ENCODE measurements at places on chromosomes 1 and 21.

DNA sequence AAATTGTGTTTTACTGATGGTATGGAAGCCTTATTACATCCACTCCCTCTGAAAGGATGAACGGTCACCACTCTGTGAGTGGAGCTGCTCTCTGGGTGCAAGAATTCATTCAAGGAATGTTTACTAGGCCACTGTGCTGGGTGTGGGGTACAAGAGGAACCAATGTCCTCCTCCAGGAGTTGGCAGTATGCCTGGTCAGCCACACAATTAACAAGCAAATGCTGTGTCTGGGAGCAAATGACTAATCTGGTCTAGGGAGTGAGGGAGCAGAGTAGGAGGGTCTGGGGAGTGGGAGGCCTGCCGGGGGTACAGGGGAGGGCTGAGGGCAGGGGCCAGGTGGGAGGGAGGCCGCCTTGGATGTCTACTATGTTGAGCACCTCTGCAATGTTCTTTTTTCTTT lies 27.2 kb upstream of the TDRD10 start:
- DNase-seq = peak; percentile 66

DNA sequence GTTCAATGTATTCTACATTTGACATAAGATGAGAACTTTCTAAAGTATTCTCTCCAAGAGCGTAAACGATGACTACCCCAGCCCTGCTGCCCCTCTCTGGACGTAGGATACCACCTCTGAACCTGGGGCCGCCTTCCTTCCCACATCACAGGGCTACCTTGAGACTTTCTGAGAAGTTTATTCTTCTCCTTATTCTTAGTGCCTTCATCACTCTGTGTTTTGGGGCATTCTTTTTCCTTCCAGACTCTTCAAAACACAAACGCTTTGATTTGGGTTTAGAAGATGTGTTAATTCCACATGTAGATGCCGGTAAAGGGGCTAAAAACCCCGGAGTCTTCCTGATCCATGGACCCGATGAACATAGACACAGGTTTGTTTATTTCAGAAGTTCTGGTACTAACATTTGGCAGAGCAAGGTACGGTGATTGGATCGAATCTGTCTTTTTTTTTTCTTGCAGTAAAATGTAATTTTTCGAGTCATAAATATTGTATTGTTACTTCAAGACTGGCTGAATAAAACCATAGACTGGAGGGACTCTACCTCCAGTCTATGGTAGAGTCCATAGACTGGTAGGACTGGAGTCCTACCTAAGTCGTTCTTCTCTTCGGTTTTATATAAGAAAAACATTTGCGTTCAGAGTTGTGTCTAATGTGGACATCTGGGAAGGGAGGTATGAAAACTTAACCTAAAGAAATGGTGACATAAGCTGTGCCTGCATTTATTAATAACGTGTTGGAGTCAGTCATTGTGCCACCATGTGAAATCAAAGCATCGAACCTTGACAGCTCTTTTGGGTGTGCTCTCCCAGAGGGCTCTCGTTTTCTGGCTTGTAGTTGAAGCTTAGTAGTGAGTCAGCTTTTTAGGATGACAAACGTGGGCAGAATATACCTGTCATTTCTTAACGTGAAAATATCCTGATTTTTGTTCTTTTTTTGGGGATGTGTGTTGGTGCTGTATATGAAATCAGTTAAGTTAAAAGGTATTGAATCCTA lies 1.2 kb downstream of the MAN1A2 start:
- DNase-seq = peak; percentile 41

DNA sequence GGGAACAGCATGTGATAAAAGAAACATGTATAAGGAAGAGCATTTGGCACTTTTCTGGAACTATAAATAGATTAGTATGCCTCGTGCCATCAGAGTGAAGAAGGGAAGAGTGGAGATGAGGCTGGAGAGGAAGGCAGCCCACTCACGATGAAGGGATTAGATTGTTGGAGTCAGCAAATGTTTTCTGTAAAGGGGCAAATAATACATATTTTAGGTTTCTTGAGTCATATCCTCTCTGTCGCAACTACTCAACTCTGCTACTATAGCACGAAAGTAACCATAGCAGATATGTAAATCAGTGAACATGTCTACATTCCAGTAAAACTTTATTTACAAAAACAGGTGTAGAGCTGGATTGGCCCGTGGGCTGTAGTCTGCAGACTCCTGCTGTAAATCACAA lies 147.8 kb downstream of the TENT5C start:
- peak; percentile 73 for DNase-seq

- DNase-seq = no peak
Measured at GRCh38 chr1:89147678-89148658, 22.1 kb upstream of the GBP2 start.

- peak; percentile 68 for DNase-seq
Measured at GRCh38 chr1:156295391-156295947, at the start of gene GLMP. GLMP (minus strand) TSS chr1:156295679; CDS start chr1:156295645, 34 bp downstream.

GRCh38 chr1:21752186-21752585 lies 30.8 kb downstream of the USP48 start:
- no peak for DNase-seq

- DNase-seq = no peak
Measured at GRCh38 chr21:38205940-38206339, 50.9 kb upstream of the KCNJ15 start.

- peak; percentile 85 for DNase-seq
Measured at GRCh38 chr1:199123615-199124014, 484.8 kb downstream of the PTPRC start.

GRCh38 chr1:66250478-66250877 lies 283.5 kb upstream of the SGIP1 start:
- peak; percentile 92 for DNase-seq
